ENCODE measurements at places on chromosomes 16 and 17. TPM values are rescaled to one million over a fixed set of nuclear protein-coding genes. Genes with fewer than 3 reads are reported as not detected.

Gene SGCA
- polyA plus RNA-seq = 1.2 TPM

Gene CCL23
- polyA plus RNA-seq = 24.4 TPM

Gene KRT27
- not detected for polyA plus RNA-seq

GRCh38 chr17:17077861-17078732 is 35.8 kb downstream of the MPRIP start:
- peak; percentile 62 for DNase-seq

- no peak for DNase-seq
Measured at GRCh38 chr17:59361386-59361785, 29.9 kb downstream of the YPEL2 start.

DNA sequence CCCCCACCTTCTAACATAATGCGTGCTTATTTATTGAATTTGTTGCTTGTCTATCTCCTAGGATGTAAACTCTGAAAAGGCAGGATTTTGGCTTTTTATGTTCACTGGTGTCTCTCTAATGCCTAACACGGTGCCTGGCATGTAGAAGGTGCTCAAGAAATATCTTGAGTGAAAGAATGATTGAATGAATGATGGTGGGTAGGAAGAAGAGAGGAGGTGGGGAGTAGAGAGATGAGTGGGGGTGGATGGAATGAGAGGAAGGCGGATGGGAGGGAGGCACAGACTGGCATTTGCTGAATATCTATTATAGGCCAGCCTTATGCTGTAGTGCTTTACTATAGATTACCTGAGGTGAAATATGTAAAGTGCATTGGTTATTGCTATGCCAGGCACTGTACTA is 2.3 kb downstream of the PRSS36 start:
- no peak for DNase-seq

- DNase-seq = no peak
Measured at GRCh38 chr17:67139784-67140665, 95.7 kb downstream of the CACNG1 start.

- no peak for DNase-seq
Measured at GRCh38 chr16:13995194-13995593, 75.2 kb downstream of the ERCC4 start.

All from liver (tissue), 10 donors.